ENCODE measurements at places on chromosomes 6 and 20.
A peak's percentile ranks its signal among the peaks of the same experiment; 100 is the strongest.

- no peak for DNase-seq
These were observed 274.4 kb downstream of the THBS2 start for GRCh38 chr6:168979254-168979653.

DNA sequence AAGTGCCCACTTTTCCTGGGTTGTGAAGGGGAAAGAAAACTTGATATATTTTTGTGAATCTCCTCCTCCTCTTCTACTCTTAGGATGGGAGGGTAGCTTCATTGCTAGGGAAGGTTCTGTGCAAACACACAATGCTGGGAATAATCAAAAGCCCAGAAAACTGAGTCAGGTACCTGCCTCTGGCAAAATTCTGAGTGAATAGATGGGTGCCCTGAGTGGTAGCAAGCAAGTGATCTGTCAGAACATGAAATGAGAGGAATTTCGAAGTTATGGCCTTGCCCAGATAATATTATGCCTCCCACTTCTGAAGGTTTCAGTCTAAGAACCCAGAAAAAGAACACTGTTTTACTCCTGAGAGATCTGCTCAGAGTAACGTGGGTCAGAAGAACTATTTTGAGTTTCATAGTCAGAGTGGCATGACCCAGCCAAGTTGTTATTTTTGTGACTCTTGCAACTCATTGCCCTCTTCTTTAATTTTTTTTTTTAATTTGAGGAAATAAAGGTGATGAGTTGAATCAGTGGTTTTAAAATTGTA lies 158.3 kb downstream of the BMP2 start:
- no peak for DNase-seq

GRCh38 chr6:12012038-12012557 lies at the start of gene HIVEP1:
Gene HIVEP1 (plus strand): TSS chr6:12012312. CDS start chr6:12015629, 3,317 bp downstream.
- DNase-seq: peak; percentile 14

DNA sequence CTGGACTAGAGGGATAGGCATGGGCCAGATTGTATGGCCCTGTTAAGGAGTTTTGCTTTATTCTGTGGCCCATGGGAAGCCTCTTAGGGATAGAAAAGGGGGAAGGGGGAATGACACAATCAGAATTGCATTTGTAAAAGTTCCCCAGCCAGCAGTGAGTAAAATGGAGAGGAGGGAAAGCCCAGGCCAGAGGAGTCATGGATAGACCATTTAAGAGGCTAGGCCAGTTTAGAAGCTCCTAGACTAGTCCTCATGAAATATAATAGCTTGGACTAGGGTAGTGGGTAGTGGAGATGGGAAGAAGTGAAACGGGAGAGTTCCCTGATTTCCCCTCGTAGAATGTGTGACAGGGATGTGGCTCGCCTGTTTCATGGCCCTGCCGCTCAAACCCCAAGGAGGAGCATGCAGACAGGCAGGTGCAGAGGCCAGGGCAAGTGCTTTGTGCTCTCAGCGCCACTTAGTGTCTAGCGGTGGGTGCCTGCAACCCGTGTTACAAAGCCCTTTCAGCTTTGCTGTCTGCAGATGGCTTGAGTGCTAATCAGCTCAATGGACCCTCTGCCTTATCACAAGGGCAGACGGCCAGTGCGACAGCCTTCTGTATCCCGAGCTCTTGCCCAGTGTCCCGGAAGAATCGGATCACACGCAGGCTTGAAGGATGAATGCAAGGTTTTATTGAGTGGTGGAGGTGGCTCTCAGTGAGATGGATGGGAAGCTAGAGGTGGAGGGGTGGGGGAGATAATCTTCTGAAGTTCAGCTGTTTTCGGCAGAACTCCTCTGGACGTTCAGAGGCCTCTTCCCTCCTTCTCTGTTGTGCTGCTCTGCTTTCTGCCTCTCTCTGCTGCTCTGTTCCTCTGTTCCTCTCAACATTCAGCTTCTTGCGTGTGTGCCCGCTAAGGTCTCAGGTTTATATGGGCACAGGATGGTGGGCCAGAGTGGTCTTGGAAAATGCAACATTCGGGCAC lies 141.1 kb downstream of the CEP57L1 start:
- DNase-seq: peak; percentile 19

DNA sequence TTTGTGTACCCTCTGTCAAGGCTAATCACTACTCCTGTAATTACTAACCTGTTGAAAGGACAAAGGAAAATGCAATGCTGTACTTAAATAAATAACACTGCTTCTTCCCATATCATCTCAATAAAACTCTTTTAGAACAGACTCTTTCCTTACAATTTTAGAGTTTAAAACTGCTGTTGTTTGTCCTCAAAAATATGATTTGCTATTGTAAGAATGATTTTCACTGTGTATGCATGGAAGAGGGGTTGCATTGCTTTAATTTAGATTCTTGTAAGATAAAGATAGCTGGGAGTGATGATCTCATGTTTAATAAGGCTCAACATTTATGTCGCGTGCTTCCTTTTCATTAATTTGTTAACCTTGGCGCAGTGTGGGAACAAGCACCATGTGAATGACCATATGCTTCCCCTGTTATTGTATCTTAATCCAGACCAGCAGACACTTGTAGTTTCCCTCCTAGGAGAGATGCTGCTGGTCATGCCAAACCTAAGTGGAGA lies 89.8 kb upstream of the ATXN1 start:
- no peak for DNase-seq

GRCh38 chr6:119449331-119450156 lies 100.0 kb upstream of the MAN1A1 start:
- no peak for DNase-seq

- no peak for DNase-seq
These were observed 19.4 kb downstream of the FAM50B start for GRCh38 chr6:3868544-3868943.

GRCh38 chr6:34650823-34651222 lies 45.7 kb downstream of the ILRUN start:
- DNase-seq: no peak
